ENCODE measurements at places on chromosomes 2 and 18. TPM values are rescaled to one million over a fixed set of nuclear protein-coding genes. Genes with fewer than 3 reads are reported as not detected.

- no peak for DNase-seq
Observed at GRCh38 chr18:62523255-62523588, 397 bp downstream of the ZCCHC2 start.

The CYP20A1 gene
- polyA plus RNA-seq: 7.9 TPM

The KIF1A gene
- polyA plus RNA-seq: 0.26 TPM

DNA sequence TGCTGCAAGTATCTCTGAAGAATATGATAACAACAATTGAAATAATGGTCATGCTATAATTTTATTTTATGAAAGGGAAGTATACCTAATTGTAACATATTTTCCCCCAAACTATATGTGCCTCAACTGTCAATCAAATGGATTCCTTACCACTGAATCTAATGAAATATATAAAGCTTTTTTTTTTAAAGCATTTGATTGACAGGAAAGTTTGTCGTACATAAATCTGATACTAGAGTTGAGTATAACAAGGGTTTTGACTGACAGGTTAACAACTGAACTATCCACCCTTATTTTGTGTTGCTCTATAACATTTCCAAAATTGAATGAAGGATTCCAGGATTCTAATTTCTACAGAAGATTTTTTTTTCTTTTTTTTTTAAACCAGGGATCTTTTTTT is 1333.3 kb upstream of the SLC39A10 start:
- DNase-seq: no peak

- DNase-seq: no peak
Observed at GRCh38 chr18:59124370-59124704, 15.3 kb upstream of the SEC11C start.

The UGT1A4 gene
- 0.05 TPM for polyA plus RNA-seq

Measured in A549 (cell line).